ENCODE measurements at places on chromosomes 13 and 19. TPM values are rescaled to one million over a fixed set of nuclear protein-coding genes. Genes with fewer than 3 reads are reported as not detected.

Gene TMEM145
- total RNA-seq: 0.34 TPM

Gene ATP4A
- total RNA-seq: not detected

Gene CEACAM4
- not detected for total RNA-seq

Gene LILRB1
- not detected for total RNA-seq

Gene CCNE1
- 6.3 TPM for total RNA-seq

Gene RUBCNL
- total RNA-seq: not detected

Gene CCDC70
- not detected for total RNA-seq

Gene CGB8
- total RNA-seq: 0.62 TPM

Gene CD209
- total RNA-seq: not detected

DNA sequence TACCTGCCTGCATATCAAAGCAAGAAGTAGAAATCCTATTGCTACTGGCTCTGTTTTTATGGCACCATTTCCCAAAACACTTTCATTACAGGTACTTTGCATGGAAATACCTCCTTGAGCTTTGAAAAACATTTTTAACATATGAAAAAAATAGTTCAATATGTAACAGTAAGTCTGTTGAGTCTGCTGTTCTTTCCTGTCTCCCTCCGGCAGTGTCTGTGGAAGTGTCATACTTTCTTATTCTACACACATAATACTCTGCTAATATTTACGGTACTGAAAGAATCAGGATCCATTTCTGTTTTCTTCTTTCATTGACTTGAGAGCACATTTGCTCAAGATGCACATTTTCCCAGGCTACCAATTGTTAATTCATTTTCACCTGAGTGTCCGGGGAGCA lies 8.2 kb upstream of the SERTM1 start:
- DNase-seq: no peak

DNA sequence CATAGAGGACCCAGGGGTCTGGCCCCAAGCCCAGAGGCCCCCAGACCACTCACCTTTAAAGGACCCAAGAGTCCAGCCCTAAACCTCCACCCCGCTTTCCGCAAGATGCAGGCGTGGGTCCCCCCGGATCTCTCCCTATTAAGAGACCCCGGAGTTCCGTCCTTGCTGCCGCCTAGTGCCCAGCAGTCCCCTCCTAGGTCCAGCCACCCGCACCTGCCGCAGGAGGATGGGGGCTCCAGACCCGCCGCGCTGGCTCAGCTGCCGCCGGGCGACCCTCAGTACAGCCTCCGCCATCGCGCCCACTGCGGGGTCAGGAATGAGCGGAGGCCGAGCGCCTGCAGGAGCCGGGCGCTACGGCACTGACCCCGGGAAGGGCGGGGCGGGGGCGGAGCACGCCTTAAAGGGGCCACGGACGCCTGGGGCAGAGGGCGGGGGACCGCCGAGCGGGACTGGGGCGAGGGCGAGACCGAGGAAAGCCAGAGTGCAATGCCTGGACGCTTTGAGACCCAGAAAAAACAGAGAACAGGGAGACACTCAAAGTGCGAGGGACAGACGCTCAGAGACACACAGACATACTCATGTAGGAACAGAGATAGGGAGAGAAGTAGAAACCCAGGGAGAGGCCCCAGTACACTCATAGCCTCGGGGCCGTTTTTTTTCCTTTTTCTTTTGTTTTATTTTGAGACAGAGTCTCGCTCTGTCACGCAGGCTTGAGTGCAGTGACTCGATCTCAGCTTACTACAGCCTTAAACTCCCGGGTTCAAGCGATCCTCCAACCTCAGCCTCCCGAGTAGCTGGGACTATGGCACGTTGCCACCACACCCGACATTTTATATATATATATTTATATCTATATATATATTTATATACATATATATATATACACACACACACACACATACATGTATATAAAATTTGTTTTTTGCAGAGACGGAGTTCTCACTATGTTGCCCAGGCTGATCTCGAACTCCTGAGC lies at the start of gene ETHE1:
Gene ETHE1, minus strand, starts transcription at position 318 of the 976 bp plus-strand sequence. Its CDS starts 24 bp downstream, at position 294.
- DNase-seq: peak; percentile 64

GRCh38 chr19:39304701-39305571 lies 8.7 kb downstream of the IFNL1 start:
- DNase-seq: no peak

- peak; percentile 96 for DNase-seq
These were observed 506 bp upstream of the AP1M1 start for GRCh38 chr19:16197188-16197621.

DNA sequence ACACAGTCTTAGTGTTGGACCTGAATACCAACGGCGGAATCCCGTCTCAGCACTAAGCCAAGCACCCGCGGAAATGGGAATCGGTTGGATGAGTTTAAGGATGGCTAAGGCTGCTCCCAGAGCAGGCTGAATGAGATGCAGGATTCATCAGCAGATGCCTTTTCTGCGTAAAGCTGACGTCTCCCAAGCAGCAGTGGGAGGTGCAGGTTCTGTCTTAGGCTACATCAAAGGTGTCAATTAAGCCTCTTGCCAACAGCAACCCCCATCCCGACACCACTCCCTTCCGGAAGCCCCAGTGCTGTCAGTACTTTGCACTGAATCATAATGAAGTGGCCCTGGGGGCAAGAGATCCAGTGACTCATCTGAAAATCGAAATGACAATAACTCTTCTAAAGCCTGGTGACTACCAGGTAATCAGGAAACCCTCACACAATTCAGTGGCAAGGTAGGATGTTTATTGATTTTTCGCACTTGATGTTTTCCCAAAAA lies 275.6 kb downstream of the DCLK1 start:
- no peak for DNase-seq

DNA sequence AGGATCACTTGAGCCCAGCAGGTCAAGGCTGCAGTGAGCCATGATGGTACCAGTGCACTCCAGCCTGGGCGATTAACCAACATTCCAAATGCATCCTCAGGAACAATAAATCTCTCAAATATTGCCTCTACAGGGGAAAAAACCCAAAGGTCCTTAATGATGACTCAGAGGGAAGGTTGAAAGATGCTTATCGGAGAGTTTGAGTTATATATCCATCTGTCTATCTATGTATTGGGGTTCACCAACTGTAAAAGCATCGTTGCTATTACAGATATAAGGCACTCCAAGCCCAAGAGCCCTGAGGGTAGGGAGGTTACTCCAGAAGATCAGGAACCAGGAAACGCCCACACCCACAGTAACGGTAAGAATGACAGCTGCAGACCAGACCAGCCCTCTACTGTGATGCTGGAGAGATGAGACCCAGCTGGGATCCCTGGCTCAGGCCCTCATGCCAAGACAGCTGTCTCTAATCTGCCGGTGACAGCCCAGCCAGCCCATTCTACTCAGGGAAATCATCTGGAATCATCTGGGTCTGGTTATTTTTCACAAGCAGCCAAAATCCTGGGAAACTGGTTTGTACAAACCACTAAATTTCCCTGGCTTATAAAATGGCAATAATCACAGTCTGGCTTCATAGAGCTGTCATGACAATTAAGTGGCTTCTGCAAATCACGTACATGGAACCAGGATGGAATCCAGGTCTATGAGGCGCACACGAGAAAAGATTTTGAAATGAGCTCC lies 23.8 kb downstream of the TEX101 start:
- DNase-seq: peak; percentile 76

GRCh38 chr13:100951016-100951415 lies 276.4 kb upstream of the TMTC4 start:
- DNase-seq: no peak

DNA sequence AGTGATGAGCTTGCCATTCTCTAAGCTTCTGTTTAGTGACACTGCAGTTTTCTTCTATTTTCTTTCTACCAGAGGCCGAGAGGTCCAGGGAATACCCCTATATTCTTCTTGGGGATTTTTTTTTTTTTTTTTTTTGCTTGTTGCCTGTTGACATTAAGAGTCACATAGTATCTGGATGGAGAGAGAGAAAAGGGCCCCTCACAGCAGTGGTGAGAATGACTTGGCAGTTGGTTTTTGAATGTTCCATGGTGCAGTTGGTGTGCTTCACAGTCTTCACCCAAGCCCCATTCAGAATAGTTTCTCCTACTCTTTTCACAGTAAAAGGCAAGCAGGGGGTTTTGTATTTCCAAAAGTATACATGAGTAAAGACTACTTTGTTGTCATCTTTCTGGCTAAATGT lies 577.9 kb downstream of the LMO7 start:
- DNase-seq: no peak

DNA sequence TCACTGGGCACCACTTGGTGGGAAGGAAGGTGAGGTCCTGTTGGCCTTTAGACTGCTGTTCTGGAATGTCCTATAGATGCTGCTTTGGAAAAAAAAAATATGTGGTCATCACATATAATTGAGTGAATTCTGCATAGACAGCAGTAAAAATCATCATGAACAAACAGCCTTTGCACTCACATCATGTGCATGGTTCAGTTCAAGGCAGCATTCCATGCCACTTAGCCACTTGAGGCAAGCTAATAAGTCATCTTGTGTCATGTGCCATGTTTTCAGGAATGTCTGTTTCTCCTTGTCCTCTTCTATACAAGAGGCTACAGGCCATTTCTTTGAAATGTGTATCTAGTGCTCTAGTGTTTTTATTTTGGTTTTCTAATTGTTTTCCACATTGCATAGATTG lies 43.9 kb upstream of the TSC22D1 start:
- DNase-seq: peak; percentile 68

- DNase-seq: no peak
These were observed 109.1 kb downstream of the TUBA3C start for GRCh38 chr13:19072543-19072942.

GRCh38 chr13:101996954-101997353 lies 404.9 kb downstream of the FGF14 start:
- no peak for DNase-seq

DNA sequence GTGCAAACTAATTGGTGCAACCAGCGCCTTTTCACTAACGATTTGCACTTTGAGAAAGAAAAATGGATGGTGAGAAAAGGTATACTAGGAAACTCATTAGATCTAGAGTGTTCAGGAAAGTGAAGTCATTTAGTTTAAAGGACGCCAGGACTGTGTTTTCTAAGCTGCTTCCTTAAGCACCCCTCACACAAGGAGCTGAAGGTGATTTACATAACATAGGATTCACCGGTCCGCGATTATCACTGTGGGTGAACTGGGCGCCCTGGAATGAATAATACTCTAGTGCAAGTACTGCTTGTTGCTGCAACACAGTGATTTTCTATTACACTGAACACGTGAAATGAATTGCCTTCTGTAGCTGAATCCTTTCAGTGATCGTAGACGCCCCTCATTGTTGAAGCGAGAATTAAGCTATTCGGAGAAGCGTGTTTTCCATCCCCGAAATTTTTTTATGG lies 2.6 kb upstream of the MAB21L1 start:
- no peak for DNase-seq

DNA sequence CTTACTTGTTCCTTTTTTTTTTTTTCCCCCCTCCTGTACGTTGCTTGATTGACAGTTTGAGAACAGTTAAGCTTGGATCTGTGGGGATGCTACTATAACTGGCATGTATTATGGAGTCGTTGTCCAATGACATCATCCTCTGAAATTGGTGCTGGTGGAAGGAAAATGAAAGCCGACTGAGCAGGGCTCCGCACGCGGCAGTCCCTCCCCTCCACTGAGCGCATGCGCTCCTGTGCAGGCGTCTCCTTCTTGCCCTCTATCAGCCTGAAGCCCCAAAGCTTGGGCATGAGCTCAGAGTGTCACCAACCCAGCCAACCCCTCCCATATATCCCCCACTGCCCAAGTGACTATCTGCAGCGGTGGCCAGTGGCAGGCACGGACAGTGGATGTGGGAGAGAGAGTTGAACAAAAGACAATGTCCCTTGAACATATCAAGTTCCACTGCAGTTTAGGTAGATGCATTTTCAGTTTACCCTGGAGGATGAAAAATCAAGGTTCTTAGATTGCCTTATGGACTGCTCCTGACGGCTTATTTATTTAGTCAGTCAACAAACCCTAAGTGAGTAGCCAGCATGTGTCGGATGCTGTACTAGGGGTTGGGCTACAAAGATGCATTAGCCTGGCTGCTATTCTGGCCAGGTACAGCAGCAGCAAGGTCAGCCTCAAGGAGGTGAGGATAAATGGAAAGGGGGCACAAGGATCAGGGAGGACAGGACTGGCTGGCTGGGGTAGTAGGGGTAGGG lies 20.8 kb downstream of the MBNL2 start:
- DNase-seq: no peak
